ENCODE measurements at places on chromosomes 16 and 17.

GRCh38 chr17:58006560-58006923 lies 504 bp downstream of the SRSF1 start:
- no peak for DNase-seq

- DNase-seq = no peak
Measured at GRCh38 chr16:47565454-47565853, 104.3 kb downstream of the PHKB start.

- no peak for DNase-seq
Measured at GRCh38 chr17:17379197-17379991, 76.2 kb downstream of the NT5M start.

DNA sequence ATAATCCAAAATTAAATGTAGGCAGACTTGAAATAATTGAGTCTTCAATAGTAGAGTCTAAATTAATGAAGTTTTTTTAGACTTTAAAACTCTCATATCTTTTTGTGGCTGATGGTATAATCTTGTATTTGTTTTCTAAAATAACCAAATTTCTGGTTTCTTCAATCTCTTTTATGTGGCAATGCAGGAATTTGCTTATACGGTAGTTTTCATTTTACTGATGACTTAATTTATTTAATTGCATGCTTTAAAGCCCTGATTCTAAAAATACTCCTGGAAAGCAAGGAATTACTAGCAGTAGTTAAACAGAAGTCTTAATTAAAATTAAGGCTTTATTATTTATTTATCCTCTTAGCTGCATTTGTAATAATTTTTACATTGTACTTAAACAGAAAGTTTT lies 15.4 kb downstream of the MRTFB start:
- DNase-seq = no peak

- no peak for DNase-seq
Measured at GRCh38 chr16:17371299-17371698, 99.5 kb downstream of the XYLT1 start.

- DNase-seq = no peak
Measured at GRCh38 chr17:9760266-9760665, 31.1 kb downstream of the DHRS7C start.

GRCh38 chr16:47424846-47425245 lies 36.0 kb downstream of the ITFG1 start:
- peak; percentile 18 for DNase-seq

DNA sequence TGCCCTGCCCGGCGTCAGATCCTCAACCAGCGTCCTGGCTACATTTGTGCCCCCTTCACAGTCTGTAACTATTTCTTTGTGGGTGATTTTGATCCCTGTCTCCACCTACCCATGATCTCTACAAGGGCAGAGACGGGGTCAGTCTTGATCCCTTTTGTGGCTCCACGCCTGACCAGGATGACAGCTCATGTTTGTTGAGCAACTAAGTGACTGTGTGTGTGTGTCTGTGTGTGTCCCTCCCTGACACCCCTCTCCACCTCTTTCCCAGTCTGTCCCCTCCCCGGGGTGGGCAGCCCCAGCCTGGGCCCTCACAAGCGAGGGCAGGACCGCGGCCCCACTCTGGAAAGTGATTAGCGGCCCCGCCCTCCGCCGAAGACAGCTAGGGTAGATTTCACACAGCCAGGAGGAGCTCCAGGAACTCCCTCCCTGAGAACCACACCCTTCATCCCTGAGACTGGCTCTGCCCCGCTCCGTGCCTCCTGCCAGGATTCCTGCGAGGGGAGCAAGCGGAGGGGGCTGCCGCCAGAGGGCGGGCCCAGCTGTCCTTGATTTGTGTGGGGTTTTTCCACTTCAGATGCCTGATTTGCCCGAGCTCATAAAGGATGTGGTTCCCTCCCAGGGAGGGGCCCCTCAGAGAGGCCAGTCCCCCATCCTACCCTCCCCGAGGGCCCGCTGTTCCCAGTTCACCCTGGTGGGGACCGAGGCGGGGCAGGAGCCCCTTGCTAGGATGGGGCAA lies 5.3 kb upstream of the HS3ST6 start:
- no peak for DNase-seq

DNA sequence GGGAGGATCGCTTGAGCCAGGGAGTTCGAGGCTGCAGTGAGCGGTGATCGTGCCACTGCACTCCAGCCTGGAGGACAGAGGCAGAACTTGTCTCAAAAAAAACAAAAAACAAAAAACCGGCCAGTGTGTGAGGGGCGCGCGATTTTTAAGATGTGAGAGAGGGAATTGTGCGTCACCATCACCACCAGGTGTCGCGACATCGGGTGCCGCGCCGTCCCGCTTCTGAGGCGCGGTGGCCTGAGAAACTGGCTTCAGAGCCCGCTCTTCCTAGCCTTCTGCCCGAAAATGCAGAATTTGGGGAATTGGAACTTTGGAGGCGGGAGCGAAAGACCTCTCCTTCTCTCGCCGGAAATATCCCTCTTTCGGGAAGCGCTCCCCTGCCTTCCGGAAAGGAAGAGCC lies 524.8 kb downstream of the KCNJ18 start:
- DNase-seq = peak; percentile 0

DNA sequence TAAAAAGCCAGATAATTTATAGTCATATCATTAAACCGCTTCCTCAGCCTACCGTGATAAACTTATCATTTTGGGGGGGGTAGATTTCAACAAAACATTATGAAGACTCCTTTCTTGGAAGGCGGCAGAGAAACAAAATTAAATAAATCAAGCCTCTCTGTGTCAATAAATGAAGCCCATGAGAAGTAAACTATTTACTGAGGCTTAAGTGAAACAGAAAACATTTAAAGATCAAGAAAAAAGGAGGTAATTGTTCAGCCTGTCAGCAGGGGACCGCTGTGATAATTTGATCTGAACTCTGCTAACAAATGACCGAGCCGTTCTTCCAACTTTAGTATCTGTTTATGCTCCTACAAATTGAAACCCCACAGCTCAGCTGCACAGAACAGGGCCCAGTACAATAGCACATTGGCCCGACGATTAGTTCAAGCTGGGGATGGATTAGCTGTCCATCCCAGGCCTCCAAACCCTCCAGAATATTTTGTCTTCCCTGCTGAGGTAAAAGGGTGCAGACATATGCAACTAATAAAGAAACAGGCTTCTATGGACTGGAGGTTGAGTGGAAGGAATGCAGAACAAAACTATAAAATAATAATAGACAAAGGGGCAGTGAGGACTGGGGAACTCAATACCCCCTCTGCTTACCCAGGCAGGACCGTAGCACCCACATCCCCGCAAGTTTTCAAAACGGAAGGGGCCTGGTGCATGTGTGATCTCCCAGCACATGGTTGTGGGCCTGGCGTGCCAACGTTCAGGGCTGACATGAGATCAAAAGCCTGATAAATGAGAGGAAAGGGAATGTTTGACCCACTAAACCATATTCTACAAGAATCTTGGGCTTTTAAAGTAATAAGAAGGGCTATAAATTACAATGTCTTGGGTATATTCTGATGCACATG lies 298.1 kb upstream of the IRX5 start:
- no peak for DNase-seq

- no peak for DNase-seq
Measured at GRCh38 chr16:89119661-89120141, 26.0 kb downstream of the ACSF3 start.

- DNase-seq = no peak
Measured at GRCh38 chr16:77069929-77070328, 121.1 kb upstream of the MON1B start.

GRCh38 chr16:54582631-54583250 lies 296.2 kb upstream of the IRX3 start:
- DNase-seq = peak; percentile 88

DNA sequence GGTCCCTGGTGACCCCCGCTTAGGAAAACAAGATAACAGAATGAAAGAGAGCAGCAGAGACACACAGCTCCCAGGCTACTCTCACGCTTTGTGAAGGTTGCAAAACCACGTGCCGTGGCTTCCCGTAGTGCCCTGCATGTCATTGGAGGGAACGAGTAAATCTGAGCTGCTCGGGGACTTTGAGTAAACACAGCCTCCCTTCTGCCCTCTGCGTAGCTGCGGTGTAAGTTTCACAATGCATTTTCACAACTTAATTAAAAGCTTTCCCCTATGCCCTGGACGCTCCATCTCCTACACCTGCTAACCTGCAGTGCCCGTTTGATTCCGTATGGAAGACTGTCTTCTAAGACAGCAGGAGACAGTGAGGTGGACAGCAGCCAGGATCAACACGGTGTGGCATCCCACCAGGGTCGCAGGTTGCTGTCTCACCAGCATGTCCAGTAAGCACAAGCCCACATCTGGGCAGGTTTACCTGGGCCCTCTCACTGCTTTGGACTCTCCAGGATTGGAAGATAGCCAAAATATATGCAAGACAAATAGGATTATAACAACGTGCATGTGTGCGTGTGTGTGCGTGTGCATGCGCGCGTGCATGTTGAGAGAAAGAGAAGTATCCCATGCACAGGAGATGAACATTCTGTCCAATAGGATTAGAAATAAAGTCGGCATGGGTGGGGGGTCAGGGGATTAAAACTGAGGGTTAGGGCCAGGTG lies 116.4 kb upstream of the RCVRN start:
- no peak for DNase-seq

DNA sequence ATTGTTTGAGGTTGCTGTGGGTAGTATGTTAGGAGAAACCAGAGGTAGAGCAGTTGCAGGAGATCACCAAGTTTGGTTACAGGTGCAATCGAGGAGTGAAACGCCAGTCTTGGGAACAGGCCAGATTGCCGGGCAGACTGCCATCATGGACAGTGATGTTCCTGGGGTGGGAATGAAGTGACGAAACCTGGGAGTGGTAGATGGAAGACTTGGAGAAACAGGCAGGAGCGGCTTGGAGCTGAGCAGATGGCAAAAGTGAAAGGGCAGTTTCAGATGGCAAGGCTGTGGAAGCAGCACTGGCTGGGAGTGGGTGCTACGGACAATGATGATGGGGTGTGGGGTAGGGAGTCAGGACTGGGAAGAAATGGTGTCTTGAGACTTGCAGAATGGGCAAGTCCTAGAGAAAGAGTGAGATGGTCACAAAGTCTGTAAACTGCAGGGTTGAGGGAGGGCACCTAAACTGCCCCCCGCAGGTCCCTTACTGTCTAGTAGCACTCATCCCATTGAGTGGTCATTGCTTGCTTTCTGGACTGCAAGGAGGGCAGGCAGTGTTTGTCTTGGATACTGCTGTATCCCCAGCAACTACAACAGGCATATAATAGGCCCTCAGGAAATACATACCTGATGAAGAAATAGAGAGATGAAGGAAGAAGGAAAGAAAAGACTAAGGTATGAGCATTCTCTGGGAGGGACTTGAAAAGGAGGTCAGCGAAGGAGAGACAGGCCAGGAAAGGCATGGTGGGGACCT lies 29.5 kb upstream of the ULK2 start:
- DNase-seq = no peak

DNA sequence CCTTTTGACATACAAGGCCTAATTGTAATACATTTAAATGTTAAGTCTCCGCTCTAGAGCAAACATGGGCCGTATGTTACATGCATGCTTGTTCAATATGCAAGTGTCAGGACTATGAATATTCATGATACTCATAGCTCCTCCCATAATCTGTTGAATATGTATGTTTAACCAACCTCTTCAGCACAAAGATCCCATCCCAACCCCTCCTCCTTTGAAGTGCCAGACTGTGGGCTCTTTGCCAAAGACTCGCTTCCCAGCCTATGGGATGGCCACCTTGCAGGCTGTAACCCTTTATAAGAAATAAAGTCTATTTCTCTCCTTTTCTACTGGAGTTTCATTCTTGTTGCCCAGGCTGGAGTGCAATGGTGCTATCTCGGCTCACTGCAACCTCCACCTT lies 156.2 kb downstream of the ABCC12 start:
- no peak for DNase-seq

DNA sequence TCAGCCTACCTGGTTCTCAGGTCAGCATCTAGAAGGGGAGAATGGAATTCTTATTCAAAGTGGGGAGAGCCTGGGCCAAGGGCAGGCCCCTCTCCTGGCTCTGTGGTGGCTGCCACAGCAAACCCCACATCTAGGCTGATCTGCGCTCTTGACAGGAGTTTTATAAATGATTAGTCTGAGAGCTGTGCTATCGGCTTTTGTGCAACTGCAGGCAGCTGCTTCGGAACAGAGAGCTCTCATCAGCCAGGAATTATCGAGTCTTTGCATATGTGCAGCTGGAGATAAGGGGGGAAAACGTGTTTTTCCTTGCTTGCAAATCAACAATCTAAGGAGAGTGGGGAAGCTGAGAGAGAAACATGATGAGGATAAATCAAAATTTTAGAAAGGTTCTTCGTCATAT lies 91.7 kb downstream of the HS3ST3A1 start:
- no peak for DNase-seq

DNA sequence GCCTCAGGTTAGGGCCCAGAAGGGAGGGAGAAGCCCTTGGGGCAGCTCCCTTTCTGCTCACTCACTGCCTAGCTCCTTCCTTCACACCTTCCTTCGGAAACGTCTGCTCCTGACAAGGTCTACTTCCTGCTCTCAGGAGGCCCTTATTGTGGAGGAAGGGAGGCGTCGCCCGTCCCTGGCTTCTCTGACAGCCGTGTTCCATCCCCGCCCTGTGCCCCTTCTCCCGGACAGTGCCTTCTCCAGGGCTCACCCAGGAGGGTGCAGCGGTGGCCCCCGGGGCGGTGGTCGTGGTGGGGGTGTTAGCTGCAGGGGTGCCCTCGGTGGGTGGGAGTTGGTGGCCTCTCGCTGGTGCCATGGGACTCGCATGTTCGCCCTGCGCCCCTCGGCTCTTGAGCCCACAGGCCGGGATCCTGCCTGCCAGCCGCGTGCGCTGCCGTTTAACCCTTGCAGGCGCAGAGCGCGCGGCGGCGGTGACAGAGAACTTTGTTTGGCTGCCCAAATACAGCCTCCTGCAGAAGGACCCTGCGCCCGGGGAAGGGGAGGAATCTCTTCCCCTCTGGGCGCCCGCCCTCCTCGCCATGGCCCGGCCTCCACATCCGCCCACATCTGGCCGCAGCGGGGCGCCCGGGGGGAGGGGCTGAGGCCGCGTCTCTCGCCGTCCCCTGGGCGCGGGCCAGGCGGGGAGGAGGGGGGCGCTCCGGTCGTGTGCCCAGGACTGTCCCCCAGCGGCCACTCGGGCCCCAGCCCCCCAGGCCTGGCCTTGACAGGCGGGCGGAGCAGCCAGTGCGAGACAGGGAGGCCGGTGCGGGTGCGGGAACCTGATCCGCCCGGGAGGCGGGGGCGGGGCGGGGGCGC lies 231.9 kb downstream of the SEC14L1 start:
- DNase-seq = peak; percentile 91

DNA sequence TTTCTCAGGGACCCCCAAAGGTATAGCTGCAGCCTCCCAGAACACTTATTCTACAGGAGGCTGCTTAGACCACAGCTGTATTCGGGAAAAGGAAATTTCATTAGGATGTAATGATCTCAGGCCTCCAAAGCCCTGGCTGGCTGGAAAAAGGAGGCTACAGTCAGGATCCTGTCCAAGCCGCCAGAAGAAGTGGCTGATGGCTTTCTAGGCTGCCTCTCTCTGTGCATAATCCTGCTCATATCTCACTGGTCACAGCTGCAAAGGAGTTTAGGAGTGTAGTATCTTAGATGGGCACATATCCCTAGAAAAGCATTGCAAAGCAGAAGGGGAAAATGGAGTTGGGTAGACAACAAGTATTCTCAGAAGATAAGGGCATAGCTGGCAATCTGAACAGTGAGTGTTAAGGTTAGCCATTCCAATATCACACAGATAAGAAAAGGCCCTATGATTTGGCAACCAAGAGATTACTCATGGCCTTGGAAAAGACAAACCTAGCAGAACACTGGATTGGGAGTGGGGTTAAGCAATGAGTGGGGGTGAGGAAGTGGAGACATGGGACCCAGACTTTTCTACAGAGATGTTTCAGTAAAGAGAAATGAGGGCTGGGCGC lies 26.0 kb upstream of the PRKCA start:
- DNase-seq = no peak

Data from neuronal stem cell (in vitro differentiated cells).